ENCODE measurements at places on chromosomes 7 and 10. TPM values are rescaled to one million over a fixed set of nuclear protein-coding genes. Genes with fewer than 3 reads are reported as not detected.

The MCMBP gene
- 48.5 TPM for total RNA-seq

The PODXL gene
- 40.0 TPM for total RNA-seq

The PAX2 gene
- total RNA-seq: not detected

The DENND10 gene
- 38.9 TPM for total RNA-seq

The ELFN1 gene
- 4.0 TPM for total RNA-seq

The MBL2 gene
- total RNA-seq: not detected

Measured in omental fat pad (tissue), 4 donors.